Vein endothelial cell (primary cell): ENCODE measurements at places on chromosomes 2 and 18. TPM values are rescaled to one million over a fixed set of nuclear protein-coding genes. Genes with fewer than 3 reads are reported as not detected.

The VWA3B gene
- not detected in 2 replicates for total RNA-seq

The FHOD3 gene
- total RNA-seq = under 0.01 and 0.33 TPM in 2 replicates

The PXDN gene
- 449 and 560 TPM in 2 replicates for total RNA-seq

The DPP4 gene
- total RNA-seq = 10.3 and 16.0 TPM in 2 replicates

The NHEJ1 gene
- total RNA-seq = 19.3 and 23.3 TPM in 2 replicates

The SPAG16 gene
- total RNA-seq = 9.1 and 12.1 TPM in 2 replicates

The KRCC1 gene
- 14.0 and 20.0 TPM in 2 replicates for total RNA-seq

The VIL1 gene
- not detected in 2 replicates for total RNA-seq

The GBX2 gene
- total RNA-seq = 1.5 and 2.6 TPM in 2 replicates

The POLR1A gene
- 33.0 and 59.2 TPM in 2 replicates for total RNA-seq

The CHRNG gene
- total RNA-seq = not detected in 2 replicates

The SERPINB12 gene
- not detected in 2 replicates for total RNA-seq

The ERLEC1 gene
- 39.5 and 80.4 TPM in 2 replicates for total RNA-seq
